ENCODE measurements at places on chromosomes 2 and 18.

DNA sequence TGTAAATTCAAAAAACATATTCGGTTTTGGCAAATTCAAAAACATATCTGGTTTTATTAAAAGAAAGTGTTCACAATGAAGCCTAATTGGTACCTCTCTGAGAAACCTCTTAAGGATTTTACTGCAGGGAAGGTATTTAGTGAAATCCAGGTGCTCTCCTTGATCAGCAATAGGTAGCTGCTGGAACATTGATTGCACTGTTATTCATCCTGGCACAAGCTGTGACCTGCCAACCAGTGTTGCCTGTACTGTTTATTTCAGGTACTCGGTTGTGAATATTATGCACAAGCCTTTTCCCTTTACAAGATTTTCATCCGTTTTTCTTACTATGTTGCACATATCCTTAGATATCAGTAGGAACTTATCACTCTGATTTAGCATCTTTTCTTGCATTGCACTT lies 155.8 kb upstream of the ZEB2 start:
- DNase-seq = no peak

DNA sequence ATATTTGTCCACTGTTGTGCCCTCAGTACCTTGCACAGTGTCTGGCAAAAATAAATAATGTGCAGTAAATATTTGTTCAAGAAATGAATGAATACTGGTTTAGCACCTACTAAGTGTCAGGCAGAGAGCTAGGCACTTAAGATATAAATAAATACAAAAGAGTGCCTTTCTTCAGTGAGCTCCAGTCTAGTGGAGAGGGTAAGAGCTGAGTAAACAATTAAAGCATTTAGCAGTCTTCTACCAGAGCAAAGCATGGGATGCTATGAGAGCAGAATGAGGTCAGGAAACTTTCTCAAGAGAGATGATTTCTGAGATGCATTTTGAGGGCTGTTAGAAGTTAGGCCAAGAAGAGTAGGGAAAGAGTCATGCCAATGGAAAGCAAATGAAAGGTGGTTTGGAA lies 314.7 kb downstream of the DSC3 start:
- DNase-seq = no peak

GRCh38 chr2:69616755-69617154 lies 26.8 kb downstream of the AAK1 start:
- DNase-seq = no peak

DNA sequence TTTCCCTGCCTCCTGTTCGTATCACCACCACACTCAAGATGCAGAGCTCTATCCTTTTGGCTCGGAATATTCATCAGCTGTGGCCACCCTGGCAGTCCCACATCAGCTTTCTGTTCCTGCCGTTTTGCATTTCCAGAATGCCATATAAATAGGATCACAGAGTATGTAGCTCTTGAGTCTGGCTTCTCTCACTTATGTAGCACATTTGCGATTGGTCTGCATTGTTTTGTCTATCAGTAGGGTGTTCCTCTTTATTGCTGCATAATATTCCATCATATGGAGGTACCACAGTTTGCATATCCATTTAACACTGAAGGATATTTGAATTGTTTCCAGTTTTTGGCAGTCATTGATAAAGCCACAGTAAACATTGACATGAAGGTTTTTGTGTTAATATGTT lies 104.6 kb downstream of the SH3RF3 start:
- no peak for DNase-seq

DNA sequence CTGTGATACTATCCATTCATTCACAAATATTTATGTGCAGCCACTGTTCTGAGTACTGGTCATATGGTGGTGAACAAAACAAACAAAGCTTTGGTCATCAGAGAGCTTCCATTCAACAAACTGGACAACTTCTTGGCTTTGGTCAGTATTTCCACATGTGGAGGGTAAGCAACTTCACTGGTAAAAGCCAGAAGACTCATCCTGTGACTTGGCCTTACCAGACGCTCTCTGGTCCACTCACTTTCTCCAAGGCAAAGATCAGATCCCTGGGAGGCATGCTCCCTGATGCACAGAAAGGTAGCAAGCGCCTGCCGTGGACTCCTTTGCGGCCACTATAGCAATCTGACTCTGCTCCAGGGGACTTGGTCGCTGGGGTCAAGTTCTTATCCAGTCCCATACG lies 179.5 kb downstream of the EN1 start:
- DNase-seq = no peak

All from suppressor macrophage treated with lipopolysaccharide for 1 hour (primary cell).